NCI-H82 (cell line): ENCODE measurements at places on chromosomes 3 and 15.

GRCh38 chr3:102443021-102443420, 8.2 kb downstream of the ZPLD1 start:
- DNase-seq = no peak

DNA sequence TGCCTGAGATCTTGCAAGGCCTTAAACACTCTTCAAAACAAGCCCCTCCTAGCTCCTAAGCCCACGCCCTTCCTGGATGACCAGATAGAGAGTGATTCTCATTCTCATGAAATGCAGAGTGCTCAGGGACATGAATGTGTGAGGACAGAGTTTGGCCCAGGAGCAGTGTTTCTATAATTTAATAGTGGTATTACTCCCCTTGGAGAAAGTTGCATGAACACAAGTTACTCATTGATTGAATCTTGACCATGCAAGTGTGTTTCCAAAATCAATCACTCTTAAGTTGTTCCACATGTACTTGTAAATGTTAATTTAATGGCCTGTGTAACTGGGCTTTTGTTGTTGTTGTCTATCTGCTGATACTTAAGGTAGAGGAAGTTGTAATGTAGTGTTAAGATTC, 181.6 kb downstream of the ADAMTSL3 start:
- DNase-seq = no peak

DNA sequence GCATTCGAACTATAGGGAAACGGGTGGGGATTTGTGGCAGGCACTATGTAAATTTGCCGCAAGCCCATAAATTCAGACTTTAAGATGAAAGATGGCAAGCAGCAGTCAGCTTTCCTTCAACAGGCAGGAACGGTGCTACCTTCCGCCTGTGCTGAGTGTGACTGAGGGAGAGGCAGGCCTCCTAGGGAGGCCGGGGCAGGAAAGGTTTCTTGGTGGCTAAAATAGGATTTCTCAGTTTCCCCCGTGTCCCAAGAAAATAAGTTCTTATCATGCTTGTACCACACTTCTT, 12.5 kb downstream of the FLNB start:
- DNase-seq = no peak

DNA sequence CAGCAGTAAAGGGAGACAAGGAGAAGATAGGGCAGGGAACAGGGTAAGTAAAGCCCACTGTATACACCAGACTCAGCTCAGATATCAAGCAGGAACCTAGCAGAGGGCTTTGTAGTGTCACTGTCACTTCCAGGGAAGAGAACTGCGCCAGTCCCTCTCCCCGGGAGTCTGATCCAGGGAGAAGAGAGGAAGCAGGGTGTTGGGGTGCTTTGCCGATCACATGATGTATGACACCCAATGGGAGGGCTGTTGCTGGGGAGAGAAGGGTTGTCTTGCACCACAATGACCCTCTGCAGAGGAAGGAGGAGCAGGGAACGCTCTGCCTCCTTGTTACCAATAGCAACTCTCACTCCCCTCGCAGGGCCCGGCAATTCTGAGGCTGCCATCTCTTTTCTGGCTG, 147.2 kb upstream of the SLC2A2 start:
- no peak for DNase-seq

GRCh38 chr3:98692787-98693473, 70.2 kb upstream of the ST3GAL6 start:
- DNase-seq = no peak

- no peak for DNase-seq
Observed at GRCh38 chr3:182436547-182436946, 356.8 kb upstream of the ATP11B start.
